Activated CD8-positive, alpha-beta memory T cell treated with anti-CD3 and anti-CD28 coated beads for 1 hour (primary cell): ENCODE measurements at places on chromosomes 13 and 19.

DNA sequence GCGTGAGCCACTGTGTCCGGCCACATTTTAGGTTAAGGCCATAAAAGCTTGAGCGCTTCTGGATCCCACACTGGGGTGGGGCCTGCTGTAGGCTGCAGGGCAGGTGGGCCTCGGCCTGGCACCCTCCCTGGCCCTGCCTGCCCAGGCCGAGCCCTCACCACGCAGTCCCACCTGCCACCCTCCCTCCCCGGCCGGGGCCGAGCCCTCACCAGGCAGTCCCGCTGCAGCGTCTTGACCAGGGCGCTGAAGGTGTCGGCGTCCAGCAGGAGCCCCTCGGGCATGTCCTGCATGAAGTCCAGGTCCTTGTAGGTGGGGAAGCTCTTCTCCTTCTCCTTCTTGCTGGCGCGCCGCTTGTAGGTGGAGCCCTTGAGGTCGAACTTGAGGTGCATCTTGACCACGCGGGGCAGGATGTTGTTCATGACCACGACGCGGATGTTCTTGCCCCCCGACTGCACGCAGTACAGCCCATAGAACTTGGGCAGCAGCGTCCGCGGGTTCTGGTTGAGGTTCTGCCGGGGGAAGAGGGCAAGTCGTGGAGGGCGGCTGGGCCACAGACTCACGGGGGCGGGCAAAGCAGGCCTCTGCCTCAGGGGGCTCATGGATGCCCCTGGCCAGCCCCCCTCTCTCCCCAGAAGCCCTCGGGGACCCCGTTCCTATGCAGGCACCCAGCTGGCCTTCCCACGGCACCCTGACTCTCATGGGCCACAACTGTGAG, 26.6 kb upstream of the CACTIN start:
- DNase-seq = no peak

DNA sequence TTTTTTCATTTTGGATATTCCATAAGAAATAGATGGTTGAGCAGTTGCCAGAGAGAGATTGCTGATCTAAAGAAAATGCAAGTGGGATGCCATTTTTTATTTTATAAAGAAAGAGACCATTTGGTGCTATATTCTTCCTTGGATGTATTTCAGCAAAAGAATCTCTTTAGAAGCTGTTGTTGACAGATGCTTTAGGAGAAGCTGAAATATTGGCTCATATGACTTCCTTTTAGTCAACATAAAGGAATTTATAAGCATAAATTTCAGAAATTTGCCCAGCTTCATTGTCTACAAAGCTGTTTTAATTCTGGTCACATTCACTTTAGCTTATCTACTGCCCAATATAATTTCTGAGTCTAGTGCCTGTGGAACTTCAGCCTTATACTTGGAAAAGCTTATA, 36.9 kb downstream of the POLR1D start:
- no peak for DNase-seq

- DNase-seq = no peak
Measured at GRCh38 chr13:99307247-99307646, at the start of gene GPR183. Gene GPR183 (minus strand): TSS chr13:99307399. CDS start chr13:99296145, 11,254 bp downstream.

DNA sequence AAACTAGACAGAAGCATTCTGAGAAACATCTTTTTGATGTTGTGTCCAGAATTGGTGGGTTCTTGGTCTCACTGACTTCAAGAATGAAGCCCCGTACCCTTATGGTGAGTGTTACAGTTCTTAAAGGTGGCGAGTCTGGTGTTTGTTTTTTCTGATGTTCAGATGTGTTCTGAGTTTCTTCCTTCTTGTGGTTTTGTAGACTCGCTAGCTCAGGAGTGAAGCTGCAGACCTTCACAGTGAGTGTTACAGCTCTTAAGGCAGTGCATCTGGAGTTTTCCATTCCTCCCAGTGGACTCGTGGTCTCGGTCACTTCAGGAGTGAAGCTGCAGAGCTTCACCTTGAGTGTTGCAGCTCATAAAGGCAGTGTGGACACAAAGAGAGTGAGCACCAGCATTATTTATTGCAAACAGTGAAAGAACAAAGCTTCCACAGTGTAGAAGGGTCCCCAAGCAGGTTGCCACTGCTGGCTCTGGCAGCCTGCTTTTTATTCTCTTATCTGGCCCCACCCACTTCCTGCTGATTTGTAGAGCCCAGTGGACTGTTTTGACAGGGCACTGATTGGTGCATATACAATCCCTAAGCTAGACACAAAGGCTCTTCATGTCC, 1820.8 kb downstream of the UQCRFS1 start:
- no peak for DNase-seq

DNA sequence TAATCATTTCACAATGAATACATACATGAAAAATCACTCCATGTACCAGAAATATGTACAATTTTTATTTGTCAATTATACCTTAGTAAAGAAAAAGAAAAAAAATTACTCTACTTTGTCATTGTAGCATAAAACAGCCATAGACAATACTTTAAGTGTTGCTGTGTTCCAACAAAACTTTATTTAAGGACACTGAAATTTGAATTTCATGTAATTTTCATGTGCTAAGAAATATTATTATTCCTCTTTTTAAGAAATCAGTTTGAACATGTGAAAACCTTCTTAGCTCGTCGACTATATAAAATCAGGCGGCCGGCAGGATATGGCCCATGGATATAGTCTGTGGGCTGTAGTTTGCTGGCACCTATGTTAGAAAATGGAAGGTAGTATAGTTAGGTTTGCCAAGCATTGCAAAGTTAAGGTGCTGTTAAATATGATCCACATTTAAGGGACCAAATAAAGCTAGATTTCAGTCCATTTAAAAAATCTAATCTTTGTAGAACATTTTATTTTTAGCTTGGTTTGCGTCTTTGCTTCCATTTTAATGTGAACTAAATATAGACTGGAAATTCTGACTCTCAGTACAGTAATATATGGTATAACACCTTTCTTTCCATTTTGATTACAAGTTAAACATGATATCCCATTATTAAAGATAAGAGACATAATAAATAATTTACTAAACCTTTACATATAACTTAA, 6.5 kb downstream of the DGKH start:
- no peak for DNase-seq

DNA sequence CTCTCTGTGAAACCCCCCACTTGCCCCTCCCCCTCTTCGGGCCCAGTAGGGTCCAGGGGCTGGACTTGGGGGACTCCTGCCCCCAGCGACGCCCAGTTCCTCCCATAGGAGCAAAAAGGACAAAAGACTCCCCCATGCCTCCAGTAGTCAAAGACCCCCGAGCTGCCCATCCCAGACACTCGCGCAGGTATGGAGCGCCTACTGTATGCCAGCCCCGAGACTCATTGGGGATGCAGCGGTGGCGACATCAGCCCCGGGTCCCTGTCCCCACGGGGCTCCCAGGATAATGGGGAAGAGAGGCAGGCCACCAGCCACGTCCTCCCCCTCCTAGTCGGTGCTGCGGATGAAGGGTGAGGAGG, 18.3 kb upstream of the ZNRF4 start:
- no peak for DNase-seq

- DNase-seq = no peak
Measured at GRCh38 chr13:42017264-42017663, 31.2 kb upstream of the DGKH start.

DNA sequence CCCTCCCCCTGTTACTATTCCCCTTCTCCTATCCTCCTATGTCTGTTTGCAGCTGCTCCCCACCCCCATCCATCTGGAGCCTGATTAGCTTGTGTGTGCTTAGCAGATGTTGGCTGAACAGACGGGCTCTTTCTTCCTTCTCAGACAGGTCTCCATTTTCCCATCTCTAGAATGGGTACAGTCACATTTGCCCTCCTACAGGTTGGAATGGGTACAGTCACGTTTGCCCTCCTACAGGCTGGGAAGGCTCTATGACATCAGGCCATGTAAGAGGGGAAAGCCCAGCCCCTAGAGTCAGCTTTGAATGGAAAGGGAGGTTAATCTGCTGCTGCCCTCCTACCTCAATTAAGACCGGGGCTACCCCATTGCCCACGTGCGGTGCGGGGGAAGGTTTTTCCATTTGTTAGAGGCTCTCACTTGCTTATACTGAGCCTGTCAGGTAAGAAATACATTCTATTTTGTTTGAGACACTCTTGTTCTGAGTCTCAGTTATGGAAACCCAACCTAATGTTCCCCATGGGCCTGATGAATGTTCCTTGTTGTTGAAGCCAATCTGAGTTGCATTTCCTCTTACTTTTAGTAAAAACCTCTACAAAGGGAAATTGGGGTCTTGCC, 2.2 kb upstream of the CLEC17A start:
- no peak for DNase-seq

GRCh38 chr13:43905435-43906031, 25.8 kb downstream of the LACC1 start:
- no peak for DNase-seq

DNA sequence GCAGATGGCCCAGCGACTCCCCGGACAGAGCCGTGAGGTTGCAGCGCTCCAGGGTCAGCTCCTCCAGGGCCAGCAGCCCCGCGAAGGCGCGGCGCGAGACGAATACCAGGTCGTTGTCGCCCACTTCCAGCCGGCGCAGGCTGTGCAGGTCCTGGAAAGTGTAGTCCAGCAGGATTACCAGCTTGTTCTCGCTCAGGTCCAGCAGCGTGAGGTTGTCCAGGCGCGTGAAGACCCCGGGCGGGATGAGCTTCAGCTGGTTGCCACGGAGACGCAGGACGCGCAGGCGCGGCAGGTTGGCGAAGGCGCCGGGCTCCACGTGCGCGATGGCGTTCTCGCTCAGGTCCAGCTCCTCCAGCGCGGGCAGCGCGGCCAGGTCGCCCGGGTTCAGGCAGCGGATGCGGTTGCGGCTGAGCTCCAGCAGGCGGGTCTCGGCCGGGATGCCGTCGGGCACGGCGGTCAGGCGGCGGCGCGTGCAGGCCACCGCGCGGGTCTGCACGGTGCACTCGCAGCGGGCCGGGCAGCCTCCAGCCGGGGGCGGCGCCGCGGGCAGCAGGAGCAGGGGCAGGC, 9.3 kb upstream of the PEAK3 start:
- DNase-seq = no peak

DNA sequence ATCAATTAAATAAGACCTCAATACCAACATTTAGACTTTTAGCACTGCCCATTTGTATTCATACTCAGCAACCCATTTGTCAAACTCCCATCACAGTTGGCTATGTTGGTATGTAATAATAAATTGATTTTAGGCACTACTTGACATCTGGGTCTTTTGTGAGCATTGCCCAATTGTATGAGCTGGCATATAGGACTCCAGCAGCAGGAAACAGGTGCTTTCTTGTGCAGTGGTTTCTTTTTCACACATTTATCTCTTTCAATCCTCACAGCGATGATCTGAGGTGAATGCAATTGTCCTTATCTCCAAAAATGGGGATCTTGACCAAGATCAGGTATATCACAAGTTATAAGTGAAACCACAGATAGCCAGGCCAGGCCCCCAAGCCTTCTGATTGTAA, 96.9 kb upstream of the OXGR1 start:
- no peak for DNase-seq

GRCh38 chr19:57348136-57348535, 2.9 kb upstream of the ZNF304 start:
- no peak for DNase-seq

GRCh38 chr19:29596080-29596727, 9.9 kb upstream of the POP4 start:
- DNase-seq = no peak

- no peak for DNase-seq
Measured at GRCh38 chr13:24233351-24233901, 72.9 kb downstream of the SPATA13 start.

GRCh38 chr13:19362946-19363510, 181.4 kb upstream of the TUBA3C start:
- DNase-seq = no peak

DNA sequence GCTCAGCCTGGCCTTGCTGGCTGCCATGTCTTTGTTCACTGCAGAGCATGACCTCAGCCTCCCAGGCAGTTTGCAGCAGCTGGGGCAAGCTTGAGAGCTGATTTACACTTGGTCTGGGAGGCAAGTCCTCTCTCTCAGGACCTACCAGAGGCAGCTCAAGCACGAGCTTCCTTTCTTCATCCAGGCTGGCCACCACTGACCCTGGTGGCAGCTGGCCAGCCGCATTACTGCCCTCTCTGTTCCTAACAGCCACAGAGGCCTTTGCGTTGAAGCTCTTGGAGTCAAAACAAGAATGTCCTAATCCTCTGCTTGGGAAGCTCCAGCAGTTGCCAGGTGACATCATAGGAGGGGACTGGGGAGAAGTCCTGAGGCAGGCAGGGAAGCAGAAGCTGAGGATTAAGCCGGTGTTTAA, 85.7 kb downstream of the NUFIP1 start:
- no peak for DNase-seq

DNA sequence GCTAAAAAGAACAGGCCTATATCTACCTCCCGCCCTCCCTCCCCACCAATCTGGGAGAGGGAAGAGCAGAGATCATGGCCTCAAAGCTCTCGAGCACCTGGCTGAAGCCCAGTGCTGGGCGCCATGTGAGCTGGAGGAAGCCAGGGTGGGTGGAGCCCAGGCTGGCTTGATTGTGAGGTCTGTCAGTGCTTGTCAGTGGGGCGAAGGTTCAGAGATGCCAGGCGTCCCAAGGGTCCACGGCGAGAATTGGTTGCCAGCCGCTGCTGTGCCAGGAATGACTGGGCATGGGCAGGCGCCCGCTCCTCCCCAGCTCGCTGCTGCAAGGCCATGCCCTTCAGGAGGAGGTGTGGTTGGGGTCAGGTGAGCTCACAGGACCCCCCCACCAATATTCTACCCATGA, 11.5 kb downstream of the BEST2 start:
- DNase-seq = no peak

DNA sequence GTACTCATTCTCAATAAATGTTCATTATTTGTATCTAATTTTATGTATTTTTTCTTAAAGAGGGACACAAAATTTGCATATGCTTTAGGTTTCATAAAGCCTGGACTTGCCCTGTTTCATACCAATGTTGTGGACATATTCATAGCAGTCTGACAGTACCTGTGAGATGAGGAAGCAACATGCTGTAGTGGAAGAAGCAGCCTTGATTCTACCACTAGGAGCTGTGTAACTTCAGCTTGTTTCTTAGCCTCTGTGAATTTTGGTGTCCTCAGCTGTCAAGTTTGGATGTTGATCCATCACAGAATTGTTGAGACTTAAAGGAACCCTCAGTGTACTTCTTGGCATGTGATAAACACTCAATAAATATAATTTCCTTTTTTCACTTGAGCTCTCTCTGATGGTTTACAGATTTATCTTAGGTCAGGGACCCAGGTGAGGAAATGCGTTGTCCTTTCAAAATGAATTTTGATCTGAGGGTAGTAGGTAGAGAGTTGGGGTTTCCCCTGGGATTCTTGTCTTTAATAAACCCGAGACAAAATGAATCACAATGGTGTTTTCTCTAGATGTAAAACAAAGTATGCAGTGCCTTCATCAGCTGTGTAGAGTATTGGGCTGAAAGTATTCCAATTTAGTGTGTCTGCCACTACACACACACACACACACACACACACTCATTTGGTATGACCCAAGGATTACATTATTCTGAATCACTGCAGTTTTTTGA, 152.1 kb downstream of the KCNRG start:
- no peak for DNase-seq

DNA sequence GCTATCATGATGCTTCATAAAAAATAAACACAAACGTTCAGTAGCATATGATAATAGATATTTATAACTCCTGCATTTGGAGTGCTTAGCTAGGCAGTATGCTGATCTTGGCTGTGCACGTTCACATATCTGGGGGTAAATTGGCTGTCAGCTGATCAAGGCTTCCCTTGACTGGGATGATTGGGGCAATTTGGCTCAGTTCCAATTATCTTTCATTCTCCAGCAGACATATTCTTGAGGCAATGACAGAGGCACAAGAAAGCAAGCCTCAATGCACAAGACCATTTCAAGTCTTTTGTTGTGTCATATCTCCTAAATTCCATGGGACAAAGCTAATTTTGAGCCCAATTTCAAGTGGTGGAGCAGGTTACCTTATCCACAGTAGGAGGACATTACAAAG, 142.0 kb downstream of the DLEU7 start:
- DNase-seq = no peak

- no peak for DNase-seq
Measured at GRCh38 chr13:43058318-43058674, 34.9 kb downstream of the DNAJC15 start.

GRCh38 chr19:23070353-23071146, 46.3 kb upstream of the ZNF730 start:
- no peak for DNase-seq
